ENCODE measurements at places on chromosomes 6 and 20.

GRCh38 chr20:47818016-47818415, 32.7 kb upstream of the SULF2 start:
- no peak for DNase-seq

DNA sequence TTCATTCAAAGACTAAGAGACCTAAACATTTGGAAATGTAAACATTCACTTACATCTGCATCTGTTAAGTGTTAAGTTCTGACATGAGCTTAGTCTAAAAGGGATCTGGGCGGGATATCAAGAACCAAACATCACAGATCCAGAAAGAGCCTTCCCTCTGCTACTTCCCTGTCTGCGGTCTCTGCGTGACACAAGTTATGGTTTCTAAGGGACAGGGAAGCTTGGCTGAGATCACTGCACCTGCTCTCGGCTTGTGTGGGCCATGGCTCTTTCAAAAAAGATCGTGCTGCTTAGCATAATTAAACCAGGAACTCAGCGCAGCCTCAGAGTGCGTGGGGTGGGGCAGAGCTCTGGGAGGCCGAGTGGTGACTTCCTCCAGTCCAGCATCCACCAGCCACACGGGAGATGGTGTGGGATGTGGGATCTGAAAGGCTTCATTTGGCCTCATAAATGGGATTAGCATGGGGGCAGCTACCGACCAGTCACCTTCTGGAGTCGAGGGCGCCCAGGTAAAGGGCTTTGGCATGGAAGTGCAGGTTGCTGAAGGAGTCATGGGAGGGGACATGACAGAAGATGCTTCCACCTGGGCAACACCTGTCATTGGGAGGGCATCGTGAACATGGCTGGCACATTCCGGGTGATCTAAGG, 16.7 kb upstream of the RAMACL start:
- DNase-seq, result no peak

DNA sequence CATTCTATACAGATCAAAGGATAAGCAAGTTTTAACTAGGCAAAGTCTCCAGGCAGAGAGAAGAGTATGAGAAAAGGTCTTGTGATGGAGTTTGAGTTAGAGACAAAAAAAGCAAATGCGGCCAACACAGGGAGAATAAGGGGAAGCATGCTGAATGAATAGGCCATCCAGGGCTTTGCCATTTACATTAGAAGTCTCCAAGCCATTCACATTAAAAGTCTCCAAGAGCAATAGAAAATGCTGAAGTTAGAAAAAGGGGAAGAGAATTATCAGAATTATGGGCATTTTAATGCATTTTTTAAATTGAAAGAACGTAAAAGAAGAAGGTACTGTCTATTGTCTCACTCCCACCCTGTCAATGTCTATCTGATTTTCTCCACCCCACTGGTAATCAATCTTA, 49.4 kb downstream of the PDSS2 start:
- DNase-seq, result no peak

DNA sequence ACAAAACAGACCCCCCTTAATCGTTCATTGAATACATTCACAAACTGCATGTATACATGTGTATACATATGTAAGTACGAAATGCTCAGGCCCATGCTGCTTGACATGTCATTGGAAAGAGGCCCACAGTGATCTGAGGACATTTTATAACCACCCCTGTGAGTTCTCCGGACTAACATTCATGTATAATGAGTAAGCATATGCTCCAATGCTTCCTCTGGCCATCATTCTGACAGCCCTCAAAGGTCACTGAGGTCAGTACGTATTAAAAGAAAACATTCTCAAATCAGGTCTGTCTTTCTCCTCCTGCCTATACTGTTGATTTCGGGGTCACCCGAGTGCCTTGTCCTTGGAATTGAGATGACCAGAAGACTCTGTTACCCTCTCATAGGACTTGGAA, 54.9 kb downstream of the TENT5A start:
- no peak for DNase-seq

- DNase-seq, result peak; percentile 25
Measured at GRCh38 chr6:119347466-119348095, 2.0 kb downstream of the MAN1A1 start.

- no peak for DNase-seq
Measured at GRCh38 chr6:26743941-26744699, 84.6 kb upstream of the ZNF322 start.

- DNase-seq, result no peak
Measured at GRCh38 chr6:392441-393390, 1.2 kb downstream of the IRF4 start.

DNA sequence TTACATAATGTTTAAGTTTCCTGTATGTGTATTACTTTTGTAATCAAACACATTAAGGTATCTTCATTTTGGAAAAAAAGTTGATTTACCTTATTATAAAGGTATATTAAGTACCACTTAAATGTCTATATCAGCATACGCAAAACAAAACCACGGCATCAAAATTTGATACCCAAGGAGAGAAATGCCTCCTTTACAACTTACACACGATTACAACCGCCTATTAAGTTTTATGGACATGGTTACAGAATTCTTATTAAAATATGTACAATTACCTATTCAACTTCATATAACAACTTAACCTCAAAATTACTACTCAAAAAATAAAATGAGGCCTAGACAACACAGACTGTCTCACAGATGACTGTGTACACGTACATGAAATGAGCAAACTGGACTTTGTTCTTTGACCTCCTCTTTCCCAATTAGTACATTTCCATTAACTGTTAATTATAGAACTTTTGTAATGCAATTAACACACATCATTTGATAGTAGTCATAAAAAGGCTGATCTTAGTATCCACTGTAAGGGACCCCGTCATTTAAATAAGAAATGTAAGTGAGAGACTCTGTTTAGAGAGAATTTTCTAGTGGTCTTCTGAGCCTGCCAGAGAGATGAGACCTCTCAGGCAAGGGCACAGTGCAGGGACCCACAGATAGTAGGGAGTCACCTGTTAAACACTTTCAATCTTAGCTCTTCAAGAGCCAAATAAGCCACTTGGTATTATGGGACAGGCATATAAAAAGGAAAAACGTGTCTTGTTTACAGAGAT, 2.5 kb downstream of the DIDO1 start:
- no peak for DNase-seq
